Stimulated activated CD4-positive, alpha-beta T cell treated with anti-CD3 and anti-CD28 coated beads, Interleukin-1b, Interleukin-23, amount 100 ng/mL, for 48 hours (primary cell): ENCODE measurements at places on chromosomes 11 and 22.

- DNase-seq, result no peak
These were observed 34.7 kb upstream of the RFPL3 start for GRCh38 chr22:32322986-32323385.

DNA sequence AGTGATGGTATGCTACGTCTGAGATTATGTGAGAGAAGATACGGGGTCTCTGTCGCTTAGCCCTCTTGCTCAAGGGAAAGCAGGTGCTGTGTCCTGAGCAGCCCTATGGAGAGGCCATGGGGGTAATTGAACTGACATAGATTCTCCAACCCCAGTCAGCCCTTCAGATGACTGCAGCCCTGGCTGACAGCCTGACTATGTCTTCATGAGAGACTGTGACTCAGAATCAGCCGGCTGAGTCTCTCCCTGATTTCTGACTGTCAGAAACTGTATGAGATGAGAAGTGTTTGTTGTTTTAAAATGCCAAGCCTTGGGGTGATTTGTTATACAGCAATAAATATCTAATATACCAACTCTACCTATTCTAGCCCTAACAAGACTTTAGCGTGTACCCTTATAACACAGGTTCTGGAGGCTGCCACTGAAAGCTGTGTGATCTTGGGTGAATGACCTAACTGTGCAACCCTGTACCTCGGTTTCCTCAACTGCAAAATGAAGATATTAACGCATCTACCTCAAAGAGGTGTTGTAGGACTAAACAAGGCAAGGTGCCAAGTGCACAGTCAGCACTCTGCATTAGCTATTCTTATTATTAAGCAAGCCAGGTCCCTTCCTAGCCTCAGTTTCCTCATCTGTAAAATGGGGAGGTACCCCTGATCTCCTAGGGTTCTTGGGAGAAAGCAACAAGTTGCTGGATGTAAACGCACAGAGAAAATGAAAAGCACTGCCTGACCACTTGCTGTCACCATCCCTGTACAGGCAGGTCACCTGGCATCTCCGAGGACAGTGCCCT lies 24.9 kb downstream of the SLC43A1 start:
- no peak for DNase-seq

DNA sequence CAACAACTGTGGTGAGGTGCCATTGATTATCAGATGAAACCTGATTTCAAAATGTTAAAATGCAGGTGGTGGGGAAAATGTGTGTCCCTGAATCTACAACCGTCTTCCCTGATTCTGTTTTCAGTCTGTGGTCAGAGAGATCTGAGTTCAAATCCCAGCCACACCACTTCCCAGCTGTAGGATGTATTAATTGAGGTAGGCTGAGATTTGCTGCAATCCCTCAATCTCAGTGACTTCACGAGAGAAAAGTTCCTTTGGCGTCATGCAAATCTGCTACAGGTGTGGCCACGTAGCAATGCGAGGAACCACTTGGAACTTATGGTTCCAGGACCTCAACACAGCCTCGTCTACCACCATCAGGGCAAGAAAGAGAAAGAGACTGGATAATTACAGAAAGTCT lies 56.2 kb downstream of the BCL2L13 start:
- no peak for DNase-seq

- no peak for DNase-seq
These were observed 2.3 kb downstream of the PCF11 start for GRCh38 chr11:83158965-83159901.

- DNase-seq, result no peak
These were observed 43.1 kb upstream of the GRAMD1B start for GRCh38 chr11:123386796-123387510.

GRCh38 chr11:8178297-8178696 lies 9.5 kb upstream of the RIC3 start:
- DNase-seq, result no peak

DNA sequence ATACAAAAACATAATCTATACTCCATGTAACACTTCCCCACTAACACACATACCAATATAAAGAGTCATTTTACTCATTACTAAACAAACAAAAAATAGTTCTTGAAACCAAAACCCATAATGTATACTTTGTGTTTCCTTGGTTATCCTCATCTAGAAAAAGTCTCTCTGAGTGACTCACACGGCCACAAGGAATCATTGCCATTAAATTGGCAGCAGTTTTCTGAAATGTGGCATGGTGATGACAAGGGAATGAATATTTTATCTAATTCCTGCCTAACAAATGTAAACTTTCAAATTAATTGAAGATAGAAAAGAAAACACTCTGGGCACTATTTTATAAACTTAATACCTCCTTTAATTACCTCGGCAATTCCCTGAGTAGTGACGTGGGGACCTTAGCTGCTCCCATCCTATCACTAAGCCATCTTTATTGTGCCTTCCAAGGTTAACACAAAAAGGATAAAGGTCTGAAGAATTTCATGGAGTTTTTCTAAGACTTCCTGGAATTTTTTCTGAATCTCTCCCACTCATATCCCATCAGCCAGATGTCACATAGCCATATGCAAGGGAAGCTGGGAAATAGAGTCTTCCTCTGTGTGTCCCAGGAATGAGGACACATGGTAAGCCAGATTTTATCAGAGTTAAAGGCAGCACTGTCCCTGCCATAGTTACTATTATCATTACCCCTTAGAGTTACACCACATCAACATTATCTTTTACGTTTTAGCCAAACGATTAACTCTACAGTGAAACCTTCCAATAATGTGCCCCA lies 857.2 kb upstream of the TENM4 start:
- no peak for DNase-seq

DNA sequence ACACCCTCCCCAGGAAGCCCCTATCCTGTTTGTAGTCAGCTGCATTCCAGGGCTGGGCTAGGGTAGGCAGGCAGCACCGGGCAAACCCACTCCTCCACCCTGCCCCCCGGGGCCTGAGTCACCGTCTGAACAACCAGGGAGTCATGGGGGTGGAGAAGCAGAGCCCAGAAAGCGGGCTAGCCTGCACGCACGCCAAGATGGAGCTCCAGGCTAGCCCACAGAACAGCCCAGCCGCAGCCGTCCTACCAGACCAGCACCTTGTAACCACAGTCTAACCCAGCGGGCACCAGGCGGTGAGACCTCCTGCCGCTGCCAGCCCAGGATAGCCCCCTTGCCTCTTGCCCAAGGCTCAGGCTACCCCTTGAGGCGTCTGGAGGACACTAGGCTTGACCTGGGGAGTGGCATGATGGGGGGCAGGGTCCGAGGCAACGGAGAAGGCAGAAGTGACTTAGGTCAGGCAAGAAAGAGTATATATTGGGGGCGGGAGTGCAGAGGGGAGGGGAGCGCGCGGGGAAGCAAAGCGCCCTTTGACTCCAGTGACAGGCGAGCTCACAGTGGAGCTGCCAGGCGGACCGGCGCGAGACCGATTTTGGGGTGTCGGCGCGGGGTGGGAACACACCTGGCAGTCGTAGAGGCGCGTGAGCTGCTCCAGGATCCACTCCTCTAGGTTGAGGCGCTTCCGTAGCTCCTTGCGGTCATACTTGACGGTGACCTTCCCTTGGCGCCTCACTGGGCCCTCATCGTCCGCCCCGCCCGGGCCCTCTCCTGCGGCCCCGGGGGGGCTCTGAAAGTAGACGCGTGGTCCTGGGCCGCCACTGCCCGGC lies 734 bp downstream of the PPP1R14B start:
- DNase-seq, result peak; percentile 83

DNA sequence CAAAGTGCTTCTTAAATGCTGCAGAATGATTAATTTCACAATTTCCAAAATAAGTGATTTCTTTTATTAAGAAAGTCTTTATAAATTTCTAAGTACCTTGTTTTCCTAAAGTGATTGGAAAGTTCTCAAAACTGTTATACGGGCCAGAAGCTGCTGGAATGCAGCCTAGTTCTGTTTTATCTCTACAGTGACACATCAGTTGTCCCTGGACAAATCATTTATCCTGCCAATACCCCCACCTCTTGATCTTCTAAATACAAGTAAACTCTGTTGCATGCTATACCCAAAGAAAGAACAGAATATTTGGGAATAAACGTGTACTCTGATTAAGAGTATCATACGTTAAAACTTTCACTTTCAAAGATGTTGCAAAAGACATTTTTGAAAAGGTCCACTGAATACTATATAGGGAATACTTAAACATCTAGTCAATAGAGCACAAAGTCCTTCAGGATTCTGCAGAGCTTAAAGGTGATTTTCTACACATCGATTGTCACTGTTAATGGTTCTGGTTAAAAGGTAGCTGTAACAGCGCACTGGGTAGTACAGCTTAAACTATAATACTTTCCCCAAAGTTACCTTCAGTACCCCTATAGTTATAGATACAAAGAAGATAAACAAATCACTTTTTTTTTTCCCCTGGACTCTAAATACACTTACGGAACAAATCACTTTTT lies 92.1 kb upstream of the APOA1 start:
- no peak for DNase-seq

- DNase-seq, result no peak
These were observed 9.2 kb upstream of the RBMXL2 start for GRCh38 chr11:7079545-7080135.

- no peak for DNase-seq
These were observed 7.0 kb downstream of the TNNI2 start for GRCh38 chr11:1845561-1846452.

DNA sequence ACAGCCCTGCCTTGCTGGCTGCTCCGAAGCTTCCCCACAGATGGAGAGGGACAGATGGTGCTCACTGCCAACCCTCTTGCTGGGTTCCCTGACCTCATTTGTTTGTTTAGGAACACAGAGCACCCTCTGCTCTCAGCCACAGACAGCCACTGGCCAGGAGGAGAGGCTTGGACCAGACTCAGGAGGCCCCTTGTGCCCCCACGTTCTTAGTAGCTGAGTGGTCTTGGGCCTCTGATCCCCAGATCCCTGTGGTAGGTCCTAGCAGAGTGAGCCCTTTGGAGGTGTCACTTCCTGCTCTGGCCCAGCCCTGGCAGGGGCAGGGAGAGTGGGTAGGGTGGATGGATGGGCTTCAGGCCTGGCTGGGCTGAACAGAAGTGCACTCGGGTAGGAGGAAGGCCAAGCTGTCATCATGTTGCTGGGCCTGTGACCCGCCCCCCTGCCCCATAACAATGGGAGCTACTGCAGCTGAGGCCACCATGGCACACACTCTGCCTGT lies 84.0 kb downstream of the DHCR7 start:
- DNase-seq, result no peak
